T-helper 1 cell (primary cell): ENCODE measurements at places on chromosomes 3 and 15.

- DNase-seq: no peak
Observed at GRCh38 chr3:157148196-157148889, 11.6 kb downstream of the CCNL1 start.

GRCh38 chr3:185718736-185719593, 105.9 kb downstream of the IGF2BP2 start:
- no peak for DNase-seq

- DNase-seq: no peak
Observed at GRCh38 chr3:47566667-47567066, 12.0 kb downstream of the CSPG5 start.

GRCh38 chr3:179730506-179730905, 77.7 kb downstream of the USP13 start:
- DNase-seq: no peak

GRCh38 chr3:143088835-143089234, 30.7 kb upstream of the CHST2 start:
- DNase-seq: no peak

DNA sequence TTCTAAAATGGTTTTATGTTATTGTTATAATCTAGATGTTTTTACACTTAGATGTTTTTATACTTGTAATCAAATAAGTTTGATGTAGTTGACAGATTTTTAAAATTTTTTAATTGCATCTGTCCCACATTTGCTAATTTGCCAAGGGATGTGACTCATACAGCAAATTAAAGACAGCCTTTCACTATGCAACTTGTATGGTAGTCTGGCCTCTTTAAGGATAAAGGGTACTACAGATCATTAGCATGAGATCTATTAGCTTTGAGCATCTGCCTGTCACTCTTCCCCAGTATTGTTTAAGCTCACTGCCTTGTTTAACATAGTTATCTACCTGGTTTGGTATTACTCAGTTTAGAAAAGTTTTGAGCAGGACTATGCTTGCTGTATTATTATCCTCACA, 83.0 kb downstream of the NPTN start:
- no peak for DNase-seq

- no peak for DNase-seq
Observed at GRCh38 chr3:141648055-141648910, 89.8 kb upstream of the RNF7 start.

DNA sequence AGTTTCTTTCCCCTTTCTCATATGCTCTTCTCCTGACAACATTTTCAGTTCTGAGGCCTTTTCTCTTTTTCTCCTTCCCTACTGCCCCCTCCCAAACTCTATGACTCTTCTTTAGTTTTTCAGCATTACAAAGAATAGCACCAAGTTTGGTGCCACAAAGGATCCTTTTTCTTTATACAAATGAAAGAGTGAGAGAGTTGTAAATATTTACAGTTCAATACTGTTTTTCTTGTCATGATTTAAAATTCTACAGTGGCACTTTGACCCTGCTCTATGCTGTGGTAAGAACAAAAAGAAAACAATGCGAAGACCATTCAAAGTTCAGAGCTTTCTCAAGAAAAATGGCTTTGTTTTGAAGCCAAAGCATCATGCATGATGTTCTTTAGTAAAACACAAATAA, 667.9 kb upstream of the SGO1 start:
- no peak for DNase-seq

- no peak for DNase-seq
Observed at GRCh38 chr3:58260261-58260731, 22.7 kb downstream of the ABHD6 start.

DNA sequence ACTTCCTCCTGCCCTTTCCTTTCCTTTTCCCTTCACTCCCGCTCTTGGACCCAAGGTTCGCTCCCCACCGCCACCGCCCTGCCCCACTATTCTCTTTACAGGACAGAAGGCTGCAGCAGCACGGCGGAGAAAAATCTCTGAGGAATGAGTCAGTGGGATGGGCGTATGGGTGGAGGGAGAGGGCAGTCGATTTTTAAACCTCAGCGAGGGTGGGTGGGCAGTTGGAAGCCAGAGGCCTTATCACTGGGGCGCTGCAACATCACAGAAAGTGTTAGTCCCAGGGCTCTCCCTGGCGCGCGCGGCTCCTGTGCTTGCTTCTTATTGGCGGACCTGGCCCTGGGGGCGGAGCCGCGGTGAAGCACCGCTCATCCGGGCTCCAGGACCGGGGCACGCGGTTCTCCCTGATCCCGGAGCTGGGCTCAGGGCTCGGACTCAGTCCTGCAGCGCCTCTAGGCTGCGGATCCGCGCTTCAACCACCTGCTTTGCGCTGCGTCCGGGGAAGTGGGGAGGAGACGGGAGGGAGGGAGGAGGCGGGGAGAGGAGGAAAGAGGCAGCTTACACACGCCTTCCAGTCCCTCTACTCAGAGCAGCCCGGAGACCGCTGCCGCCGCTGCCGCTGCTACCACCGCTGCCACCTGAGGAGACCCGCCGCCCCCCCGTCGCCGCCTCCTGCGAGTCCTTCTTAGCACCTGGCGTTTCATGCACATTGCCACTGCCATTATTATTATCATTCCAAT, at the start of gene ALCAM:
Gene ALCAM (plus strand): TSS at position 584 of the 737 bp plus-strand sequence.
- DNase-seq: peak; percentile 72

GRCh38 chr3:45955017-45955647, 11.9 kb downstream of the CXCR6 start:
- no peak for DNase-seq

DNA sequence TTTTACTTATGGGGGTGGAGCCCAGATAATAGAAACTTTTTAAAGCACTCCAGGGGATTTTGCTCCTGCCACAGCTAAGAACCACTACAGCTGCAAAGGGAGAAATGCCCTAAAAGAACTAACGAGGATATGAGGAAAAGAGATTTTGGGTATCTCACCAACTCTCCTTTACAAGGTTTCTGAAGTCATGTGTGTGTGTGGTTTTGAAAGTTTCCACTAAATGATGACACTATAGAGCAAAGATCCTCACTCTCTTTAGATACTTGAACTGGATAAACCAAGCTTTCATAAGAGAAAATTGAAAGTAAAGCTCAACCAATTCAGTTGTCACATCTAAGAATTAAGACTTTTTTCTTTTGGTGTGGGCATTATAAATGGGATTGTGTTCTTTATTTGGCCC, 455.3 kb upstream of the ALCAM start:
- no peak for DNase-seq

- DNase-seq: no peak
Observed at GRCh38 chr3:55719508-55719907, 232.4 kb upstream of the WNT5A start.

DNA sequence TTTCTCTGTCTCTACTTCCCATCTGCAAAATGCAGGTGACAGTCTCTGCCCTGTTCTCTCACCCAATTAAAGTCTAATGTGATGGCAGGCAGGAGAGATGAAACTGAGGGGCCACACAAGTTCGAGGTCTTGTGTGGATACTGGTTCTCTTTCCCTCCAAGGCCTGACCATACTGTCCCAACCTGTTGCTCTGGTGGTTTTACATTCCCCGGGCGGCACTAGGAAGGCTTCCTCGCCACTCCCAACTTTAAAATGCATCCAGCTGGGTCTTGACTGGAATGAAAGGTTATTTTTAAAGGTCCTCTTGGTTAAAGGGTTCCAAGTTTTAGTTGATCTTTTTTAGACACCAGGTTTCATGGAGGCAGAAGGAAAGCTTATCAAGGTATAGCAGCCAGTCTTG, 37.2 kb downstream of the WHAMM start:
- DNase-seq: no peak

- DNase-seq: no peak
Observed at GRCh38 chr15:68769702-68770101, 51.0 kb downstream of the ANP32A start.

GRCh38 chr15:32733281-32733680, 15.5 kb downstream of the GREM1 start:
- no peak for DNase-seq

DNA sequence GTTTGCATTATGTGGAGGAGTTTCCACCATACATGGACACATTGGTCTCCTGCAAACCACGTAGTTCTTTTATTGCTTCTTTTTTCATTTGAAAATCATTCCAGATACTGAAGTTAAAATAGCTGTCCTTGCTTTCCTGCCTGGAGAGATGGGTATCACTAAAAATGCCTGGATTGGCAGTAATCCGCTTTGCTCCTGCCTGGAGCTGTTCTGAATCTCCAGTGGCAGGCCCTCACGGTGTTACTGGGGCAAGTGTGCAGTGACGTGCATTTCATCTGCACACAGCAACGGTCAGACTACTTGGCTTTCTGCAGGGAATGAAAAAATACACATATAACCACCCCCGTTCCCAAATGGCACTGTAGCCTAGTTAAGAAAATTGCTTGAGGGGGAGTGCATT, 272.9 kb downstream of the IL5RA start:
- DNase-seq: no peak
